A549 treated with GW870086 at 1 μM for 4 hours (cell line): ENCODE measurements at places on chromosomes 12 and 14. TPM values are rescaled to one million over a fixed set of nuclear protein-coding genes. Genes with fewer than 3 reads are reported as not detected.

NTF3 gene
- 0.09 TPM in 1 of 5 replicates, not detected in the others for total RNA-seq

LRP1 gene
- 14.4 to 18.2 TPM (median 16.0 TPM) in 5 replicates for total RNA-seq

RNASE4 gene
- 5.6 to 10.0 TPM (median 7.3 TPM) in 5 replicates for total RNA-seq

GZMB gene
- not detected in 5 replicates for total RNA-seq

IFNG-AS1 gene
- not detected in 5 replicates for total RNA-seq

MEG3 gene
- total RNA-seq = 40.3 to 62.0 TPM (median 50.5 TPM) in 5 replicates

SOAT2 gene
- 0.06 to 0.44 TPM (median 0.40 TPM) in 5 replicates for total RNA-seq

TAC3 gene
- total RNA-seq = 0.17 to 0.63 TPM (median 0.19 TPM) in 3 of 5 replicates, not detected in the others

CDKN3 gene
- total RNA-seq = 76.4 to 82.2 TPM (median 79.0 TPM) in 5 replicates

JDP2 gene
- total RNA-seq = 16.1 to 22.9 TPM (median 22.2 TPM) in 5 replicates

FAM90A1 gene
- total RNA-seq = 0.10 to 0.11 TPM (median 0.10 TPM) in 3 of 5 replicates, not detected in the others

SERPINA12 gene
- not detected in 5 replicates for total RNA-seq

KRT85 gene
- not detected in 5 replicates for total RNA-seq

APOF gene
- total RNA-seq = not detected in 5 replicates

SLC22A17 gene
- total RNA-seq = 6.3 to 7.7 TPM (median 6.6 TPM) in 5 replicates

PTPRB gene
- total RNA-seq = 0.75 to 1.4 TPM (median 1.0 TPM) in 5 replicates

MFAP5 gene
- 0.06 to 0.14 TPM (median 0.10 TPM) in 3 of 5 replicates, not detected in the others for total RNA-seq

RNASE7 gene
- total RNA-seq = not detected in 5 replicates

KCNA1 gene
- not detected in 5 replicates for total RNA-seq
